ENCODE measurements at places on chromosomes 12 and 14. TPM values are rescaled to one million over a fixed set of nuclear protein-coding genes. Genes with fewer than 3 reads are reported as not detected.

TAMALIN gene
- 153 TPM for total RNA-seq

SMIM41 gene
- not detected for total RNA-seq

RAB15 gene
- not detected for total RNA-seq

TMPO gene
- 91.5 TPM for total RNA-seq

HCAR1 gene
- total RNA-seq = not detected

ACACB gene
- 124 TPM for total RNA-seq

TAC3 gene
- not detected for total RNA-seq

ACOT4 gene
- 1.5 TPM for total RNA-seq

GATC gene
- total RNA-seq = 19.6 TPM

ARID4A gene
- 37.5 TPM for total RNA-seq

GAS2L3 gene
- 45.8 TPM for total RNA-seq

TAS2R10 gene
- total RNA-seq = not detected

MAP3K9 gene
- 2.0 TPM for total RNA-seq

LPAR5 gene
- total RNA-seq = 0.61 TPM

CIROP gene
- not detected for total RNA-seq

INSM2 gene
- total RNA-seq = 0.07 TPM

MYL6 gene
- total RNA-seq = 1,103 TPM

TAS2R19 gene
- total RNA-seq = 12.8 TPM

FIGNL2 gene
- 2.7 TPM for total RNA-seq

Data from uterus (tissue), 4 donors.